Fibroblast of mammary gland (primary cell): ENCODE measurements at places on chromosomes 6 and 20.

GRCh38 chr6:168282985-168283685 lies 36.4 kb downstream of the DACT2 start:
- DNase-seq = no peak

DNA sequence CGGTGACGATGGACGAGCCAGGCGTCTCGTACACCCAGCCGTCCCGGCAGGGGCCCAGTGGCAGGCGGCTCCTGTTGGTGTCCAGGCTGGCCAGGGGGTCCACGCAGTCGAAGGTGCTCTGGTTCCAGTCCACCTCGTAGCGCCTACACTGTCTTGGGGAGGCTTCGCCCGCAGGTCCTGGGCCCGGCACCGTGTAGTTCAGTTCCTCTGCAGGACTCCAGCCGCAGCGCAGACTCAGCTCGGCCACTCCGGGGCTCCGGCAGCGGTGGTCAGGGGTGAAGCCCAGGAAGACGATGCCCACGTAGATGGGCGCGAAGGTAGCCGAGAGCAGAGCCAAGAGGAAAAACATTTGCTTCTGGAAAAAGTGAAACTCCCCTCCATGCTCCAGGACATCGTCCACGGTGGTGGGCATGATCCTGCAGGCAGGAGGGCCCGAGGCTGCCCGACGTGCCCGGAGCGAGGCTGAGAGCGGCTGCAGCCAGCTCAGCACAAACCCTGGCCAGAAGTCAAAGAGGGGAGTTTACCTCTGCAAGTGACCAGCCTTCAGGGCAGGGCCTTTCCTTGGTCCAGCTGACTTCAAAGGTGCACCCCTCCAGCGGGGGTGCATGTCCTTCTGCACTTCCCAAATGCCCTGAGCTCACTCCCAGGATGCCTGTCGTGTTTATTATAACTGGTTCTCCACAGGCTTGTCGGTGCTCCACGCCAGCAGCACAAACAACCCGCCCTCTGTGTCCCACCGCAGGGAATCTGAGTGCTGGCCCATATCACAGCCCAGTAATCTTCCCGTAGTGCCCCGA lies at the start of gene SLC22A2:
SLC22A2 (minus strand) TSS at position 476 of the 797 bp plus-strand sequence; CDS start at position 412, 64 bp downstream.
- DNase-seq = no peak

DNA sequence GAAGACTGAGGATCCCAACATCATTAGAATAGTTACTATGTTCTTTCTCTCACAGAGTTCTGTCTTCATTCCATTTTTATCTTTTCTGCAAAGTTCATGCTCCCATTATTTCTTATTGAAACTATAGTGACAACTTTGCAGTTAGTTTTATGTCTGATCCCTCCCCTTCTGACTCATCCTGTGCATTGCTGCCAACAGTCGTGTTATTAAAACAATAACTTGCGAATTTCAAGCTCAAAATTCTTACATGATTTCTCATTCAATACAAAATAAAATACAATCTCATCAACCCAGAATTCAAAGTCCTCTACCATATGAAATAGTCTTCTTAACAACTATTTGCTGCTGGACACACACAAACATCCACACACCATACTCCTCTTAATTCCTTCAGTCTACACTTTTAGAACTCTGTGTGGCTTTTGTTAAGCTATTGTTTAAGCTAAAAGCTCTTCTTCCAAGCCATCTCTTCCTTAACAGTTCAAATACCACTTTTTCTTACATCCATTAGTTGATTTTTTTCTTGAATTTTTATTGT lies 261.4 kb upstream of the IRAK1BP1 start:
- DNase-seq = peak; percentile 80

DNA sequence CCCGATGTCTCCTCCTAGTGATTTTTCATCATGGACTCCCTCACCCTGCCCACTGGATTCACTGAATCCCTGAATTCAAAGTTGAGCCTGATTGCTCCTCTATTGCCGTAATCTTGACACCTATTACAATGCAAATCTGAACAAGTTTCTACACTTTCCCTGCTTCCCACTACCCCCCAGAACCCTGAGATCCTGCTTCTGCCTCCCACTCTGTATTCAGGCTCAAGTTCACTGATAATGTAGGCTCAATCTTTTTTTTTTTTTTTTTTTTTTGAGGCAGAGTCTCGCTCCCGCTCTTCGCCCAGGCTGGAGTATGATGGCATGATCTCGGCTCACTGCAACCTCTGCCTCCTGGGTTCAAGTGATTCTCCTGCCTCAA lies 3.6 kb upstream of the DCBLD1 start:
- DNase-seq = no peak

GRCh38 chr20:56934888-56935287 lies 305.8 kb downstream of the TFAP2C start:
- DNase-seq = no peak

DNA sequence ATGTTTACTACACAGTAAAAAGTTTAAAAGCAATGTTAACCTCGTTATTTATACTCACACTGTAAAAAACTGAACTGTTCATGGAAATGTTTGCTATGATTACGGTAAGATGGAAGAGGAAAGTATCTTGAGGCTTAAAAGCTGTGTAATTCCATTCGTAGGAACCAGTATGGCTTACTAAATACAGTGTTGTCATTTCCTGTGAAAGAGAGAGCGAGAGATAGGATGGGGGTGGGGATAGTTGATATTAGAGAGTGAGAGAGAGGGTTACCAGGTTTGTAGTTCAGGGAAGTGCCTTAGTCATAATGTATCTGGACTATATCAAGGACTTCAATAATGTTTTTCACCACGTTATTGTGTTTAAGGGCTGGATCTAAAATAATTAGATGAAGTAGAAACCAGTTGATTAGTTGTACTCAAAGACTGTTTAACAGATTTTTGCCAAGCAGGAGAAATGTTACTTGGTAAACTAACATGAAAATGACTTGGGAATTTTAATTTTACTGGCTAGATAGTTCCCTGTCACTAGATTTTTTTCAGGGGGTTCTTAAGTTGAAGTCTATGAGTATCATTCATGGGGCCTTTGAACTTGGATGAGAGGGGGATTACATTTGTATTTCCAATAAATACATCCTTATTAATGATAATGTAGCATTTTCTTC lies 30.4 kb downstream of the AFDN start:
- DNase-seq = peak; percentile 88

DNA sequence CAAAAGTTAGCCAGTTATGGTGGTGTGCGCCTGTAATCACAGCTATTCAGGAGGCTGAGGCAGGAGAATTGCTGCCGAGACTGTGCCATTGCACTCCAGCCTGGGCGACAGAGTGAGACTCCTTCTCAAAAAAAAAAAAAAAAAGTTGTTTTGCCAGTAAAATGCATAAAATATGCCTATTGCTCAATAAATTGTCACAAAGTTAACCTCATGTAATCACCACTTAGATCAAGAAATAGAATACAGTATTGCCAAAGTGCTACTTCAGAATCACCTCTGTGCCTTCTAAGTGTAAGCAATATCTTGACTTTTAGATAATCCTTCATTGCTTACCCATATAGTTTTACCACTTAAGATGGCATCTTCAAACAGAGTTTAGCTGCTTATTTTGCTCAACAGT lies 80.7 kb downstream of the TRMT11 start:
- peak; percentile 25 for DNase-seq

GRCh38 chr6:143536866-143537691 lies 25.6 kb upstream of the FUCA2 start:
- peak; percentile 52 for DNase-seq

DNA sequence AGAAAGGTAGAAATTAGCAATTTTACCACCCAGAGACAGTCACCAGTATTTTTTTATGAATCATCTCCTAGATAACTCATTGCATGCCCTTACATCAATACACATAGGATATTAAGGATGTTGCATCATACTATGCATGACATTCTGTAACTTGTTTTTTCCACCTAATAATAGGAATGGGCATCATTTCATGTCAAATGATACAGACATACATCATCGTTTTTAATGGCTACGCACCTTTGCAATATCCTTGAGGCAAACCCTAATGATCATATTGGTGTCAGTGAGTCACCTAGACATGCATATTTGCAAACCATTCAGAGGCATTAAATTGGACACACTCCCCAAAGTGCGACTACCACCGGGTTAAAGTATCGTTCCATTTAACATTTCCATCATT lies 309.7 kb upstream of the AGPAT4 start:
- DNase-seq = peak; percentile 16

DNA sequence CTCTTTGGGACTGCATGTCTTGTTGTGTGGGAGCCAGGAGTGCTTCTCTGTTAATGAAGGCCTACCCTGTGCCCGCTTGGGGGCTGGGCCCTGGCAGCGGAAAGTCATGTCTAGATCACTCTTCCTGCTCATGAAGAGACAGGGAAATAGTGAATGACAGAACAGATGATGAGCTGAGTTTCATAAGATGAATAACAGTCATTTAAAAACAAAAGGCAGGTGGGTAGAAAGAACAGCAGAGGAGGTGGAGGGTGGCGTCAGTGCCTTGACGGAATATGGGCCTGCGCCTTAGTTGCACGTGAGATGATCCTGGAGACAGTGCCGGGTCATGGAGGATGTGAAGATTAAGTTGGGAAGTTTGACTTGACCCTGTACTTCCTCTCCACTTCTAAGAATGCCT lies 85.5 kb downstream of the ARID1B start:
- DNase-seq = no peak

DNA sequence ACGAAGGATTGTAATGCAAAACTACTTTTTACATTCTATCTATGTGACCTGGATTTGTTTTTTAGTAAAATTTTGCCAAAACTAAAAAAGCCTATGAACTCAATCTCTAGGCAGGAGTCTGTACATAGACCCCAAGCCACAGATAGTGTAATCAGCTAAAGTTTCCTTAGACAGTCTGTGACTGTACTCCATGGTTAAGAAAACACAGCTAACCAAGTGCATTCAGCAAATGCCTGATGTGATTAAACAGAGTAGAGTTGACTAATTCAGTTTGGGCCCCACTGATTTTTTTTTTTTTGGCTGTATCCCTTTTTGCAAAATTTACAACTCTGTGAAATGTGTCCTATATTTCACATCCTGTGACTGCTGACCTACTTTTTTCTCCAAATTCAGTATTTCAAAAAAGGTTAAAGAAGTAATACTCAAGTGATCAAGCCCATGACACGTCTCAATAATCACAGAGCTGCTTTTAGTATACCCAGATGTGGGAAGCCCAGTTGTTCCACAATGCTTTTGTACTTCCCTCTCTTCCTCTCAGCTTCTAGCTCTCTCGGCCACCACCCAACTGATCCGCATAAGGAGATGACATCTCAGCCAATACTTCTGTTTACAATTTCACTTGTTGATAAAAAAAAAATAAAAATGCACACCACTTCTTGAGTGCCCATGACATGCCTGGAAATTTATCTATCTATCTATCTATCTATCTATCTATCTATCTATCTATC lies 108.8 kb upstream of the TBX18 start:
- peak; percentile 49 for DNase-seq

DNA sequence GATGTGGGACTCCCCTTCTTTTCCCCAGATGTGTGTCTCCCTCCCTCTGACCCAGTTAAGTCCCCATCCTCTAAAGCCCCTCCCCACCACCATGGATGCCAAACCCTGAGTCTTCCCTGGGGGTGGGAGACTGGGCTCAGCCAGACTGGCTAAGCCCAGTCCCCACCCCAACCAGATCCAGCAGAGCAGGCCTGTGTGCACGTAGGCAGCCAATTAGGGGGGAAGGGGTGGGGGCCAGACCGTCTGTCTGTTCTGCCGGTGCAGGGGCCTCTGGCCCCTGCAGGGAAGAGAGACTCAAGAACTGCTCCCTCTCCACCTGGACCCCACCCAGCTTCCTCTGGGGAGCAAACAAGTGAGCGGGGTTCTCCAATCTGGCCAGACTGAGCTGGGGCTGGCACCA lies 605 bp downstream of the COX4I2 start:
- no peak for DNase-seq

DNA sequence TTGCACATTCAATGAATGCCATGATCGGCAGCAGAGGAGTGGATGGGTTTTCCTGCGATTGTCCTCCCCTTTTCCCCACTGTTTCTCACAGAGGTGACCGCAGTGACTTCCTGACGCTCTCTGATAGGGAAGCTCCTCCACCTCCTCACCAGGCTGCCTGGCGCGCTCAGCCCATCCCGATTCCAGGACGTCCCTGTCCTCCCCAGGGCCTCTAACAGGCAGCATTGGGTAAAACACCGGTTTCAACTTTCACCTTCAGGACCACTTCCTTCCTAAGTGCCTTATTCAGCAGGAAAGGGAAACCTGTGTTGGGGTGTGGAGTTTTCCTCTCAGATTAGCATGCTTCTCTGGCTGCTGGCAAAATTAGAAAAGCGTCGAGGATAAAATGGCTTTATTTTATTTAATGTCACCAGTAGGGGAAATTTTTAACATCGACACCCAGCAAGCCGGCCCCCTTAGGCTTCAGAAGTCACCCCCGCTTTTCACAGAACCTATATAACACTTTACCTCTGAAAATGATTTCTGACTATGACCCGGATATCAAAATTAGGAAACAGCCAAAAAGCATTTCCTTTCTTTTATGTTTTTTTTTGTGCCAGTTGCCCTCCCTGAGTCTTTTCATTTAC lies 570.4 kb upstream of the GJE1 start:
- no peak for DNase-seq

DNA sequence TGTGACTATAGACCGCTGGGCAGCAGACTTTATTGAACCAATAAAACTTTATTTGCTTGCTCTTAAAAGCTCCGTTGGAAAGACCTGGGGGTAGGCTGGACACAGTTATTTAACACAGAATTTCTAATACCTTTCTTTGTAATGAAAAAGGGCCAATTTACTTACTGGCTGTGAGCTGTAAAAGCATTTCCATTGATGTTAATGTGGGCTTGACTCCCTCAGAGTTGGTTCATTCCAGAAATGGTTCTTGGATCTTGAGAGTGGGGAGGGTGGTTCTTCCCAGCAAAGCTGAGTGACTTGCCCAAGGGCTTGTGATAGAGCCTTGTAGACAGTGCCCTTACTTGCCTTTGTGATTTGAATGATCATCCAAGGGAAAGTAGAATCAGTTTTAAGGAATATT lies 100.6 kb downstream of the SOX4 start:
- DNase-seq = no peak

DNA sequence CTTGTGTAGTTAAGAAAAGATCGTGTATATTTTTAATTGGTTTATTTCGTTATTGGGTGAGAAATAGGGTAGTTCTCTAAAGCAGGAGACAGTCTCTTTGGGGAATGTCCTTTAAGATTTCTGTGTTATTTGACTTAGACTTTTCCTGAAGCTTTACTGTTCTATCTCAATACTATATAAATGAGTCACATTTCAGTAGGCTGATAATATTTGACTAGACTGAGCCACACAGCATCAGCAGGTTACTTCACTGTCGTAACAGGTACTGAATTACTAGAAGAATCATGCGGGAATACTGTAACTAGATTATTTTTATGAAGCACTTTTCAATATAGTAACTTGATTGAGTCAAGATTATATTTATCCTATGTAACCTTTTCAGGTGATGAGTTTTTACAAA lies 1.4 kb downstream of the SMAP1 start:
- DNase-seq = no peak

- peak; percentile 90 for DNase-seq
These were observed 195.8 kb downstream of the HAO1 start for GRCh38 chr20:7744411-7744810.

- peak; percentile 72 for DNase-seq
These were observed at the start of gene DNMT3B for GRCh38 chr20:32761831-32762753. Gene DNMT3B, plus strand, starts transcription at chr20:32762385. Its CDS starts 17,939 bp downstream, at chr20:32780324.

DNA sequence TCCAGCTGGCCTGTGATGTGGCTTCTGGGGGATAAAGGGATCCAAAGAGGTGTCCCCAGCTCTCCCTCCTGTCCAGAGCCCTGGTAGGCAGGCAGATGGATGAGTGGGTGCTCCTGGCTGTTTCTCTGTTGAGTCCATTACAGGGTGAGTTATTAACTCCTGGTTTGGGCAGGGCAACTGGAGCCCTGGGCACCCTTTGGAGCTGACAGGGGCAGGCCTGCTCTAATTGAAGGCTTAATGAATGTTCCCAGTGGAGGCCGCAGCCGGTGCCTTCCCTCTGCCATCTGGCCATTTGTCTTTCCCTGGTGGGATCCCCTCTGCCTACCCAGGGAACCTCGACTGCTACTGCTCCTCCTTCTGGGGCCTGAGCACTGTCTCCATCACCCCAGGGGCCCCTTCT lies 44.7 kb upstream of the MLN start:
- no peak for DNase-seq
